IMR-90 (cell line): ENCODE measurements at places on chromosomes 5 and 9. TPM values are rescaled to one million over a fixed set of nuclear protein-coding genes. Genes with fewer than 3 reads are reported as not detected.

Gene OR1B1
- total RNA-seq = not detected in 2 replicates

Gene ZNF189
- total RNA-seq = 19.9 and 21.4 TPM in 2 replicates

DNA sequence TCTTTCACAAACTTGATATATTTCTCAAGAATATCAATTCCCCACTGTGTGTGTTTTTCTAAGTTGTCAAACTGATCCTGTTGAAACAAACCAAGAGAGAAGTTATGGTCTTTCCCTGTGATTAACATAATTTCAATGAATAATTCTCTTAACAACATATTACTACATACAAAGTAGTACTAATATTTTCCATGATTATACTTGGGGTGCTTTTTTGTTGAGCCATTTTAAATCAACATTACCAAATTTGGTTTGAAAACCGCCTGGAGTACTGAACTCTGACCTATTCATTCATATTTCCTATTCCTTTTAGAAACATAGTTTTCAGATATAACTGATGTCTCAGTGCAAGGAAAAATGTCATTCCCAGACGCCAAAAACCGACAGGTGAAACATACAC lies 48.1 kb downstream of the FNBP1 start:
- H3K36me3 ChIP-seq = peaks cover 2% of the 10 kb centered on the region; the same call in 1 of the 2 replicates
- no peak for DNase-seq
- H3K27ac ChIP-seq = no peak overlapping the region
- no peaks in the 10 kb centered on the region for H3K27me3 ChIP-seq
- H3K4me3 ChIP-seq = no peak overlapping the region

Gene SH3RF2
- total RNA-seq = 1.1 and 1.3 TPM in 2 replicates

Gene PFN3
- not detected in 2 replicates for total RNA-seq

DNA sequence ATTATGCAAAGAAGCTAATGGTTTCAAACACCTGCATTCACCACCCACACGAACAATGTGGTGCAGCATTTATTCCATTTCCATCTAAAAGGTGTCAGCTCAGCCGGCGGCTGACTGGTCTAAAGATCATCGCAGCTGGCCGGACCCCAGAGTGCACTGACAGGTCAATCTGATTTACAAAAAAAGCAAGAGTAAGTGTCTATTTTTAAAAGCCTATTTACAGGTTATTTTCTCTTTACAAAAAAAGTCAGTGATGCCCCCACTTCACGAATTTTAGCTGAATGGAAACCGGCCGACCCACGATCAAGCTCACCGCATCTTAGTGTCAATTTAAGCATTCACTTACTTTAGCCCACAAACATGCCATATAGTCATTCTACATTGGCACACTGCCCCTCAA lies 58.3 kb downstream of the SEMA4D start:
- H3K27ac ChIP-seq = no peak overlapping the region
- no peaks in the 10 kb centered on the region for H3K36me3 ChIP-seq
- DNase-seq = no peak
- no peak overlapping the region for H3K4me3 ChIP-seq

Gene EFNA5
- total RNA-seq = 1.6 and 2.2 TPM in 2 replicates

Gene C8G
- not detected in 2 replicates for total RNA-seq

Gene CARTPT
- total RNA-seq = not detected in 2 replicates

Gene PCDHGA4
- 5.0 and 5.4 TPM in 2 replicates for total RNA-seq

Gene MCCC2
- total RNA-seq = 14.2 and 22.0 TPM in 2 replicates

DNA sequence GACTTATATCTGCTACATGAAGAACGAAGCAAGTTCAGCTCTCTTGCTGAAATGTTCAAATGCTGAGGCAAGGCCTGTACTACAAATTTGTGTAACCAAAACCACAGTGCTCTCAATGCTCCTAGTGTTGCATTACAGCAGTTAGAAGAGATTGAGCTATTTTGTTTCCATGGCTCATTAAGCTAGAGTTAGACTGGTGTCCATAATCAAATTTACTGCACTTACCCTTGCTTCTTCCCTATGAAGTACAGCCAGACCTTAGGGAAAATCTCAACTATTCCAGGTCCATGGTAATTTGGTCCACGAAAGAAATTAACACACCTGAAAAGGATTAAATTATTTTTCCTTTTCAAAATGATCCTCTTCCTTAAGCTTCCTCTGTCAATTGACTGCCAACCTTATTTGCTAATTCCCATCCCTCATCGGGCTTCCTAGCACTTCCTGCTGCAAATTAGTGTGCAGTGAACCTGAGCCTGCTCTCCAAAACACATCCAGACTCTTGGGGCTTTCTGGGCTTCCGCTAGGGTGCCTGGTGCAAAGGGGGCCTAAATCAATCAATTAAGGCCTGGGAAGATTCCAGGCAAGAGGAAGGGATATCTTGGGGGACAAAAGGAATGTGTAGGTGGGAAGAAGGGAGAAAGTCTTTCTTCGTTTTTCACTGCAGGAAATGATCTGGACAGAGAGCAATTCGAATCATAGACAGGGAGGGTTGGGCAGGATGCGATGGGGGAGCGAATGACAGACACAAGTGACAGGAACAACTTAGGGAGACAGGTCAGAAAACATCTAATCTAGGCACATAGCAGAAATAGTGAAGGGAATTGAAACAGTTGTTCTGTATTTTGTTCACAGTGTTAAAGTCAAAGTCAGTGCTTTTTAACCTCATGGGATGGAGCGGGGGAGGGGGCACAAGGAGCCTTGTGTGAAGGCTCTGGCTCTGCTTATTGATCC lies 542.4 kb downstream of the RAB3C start:
- H3K36me3 ChIP-seq = no peaks in the 10 kb centered on the region
- H3K4me1 ChIP-seq = peaks cover 20% of the 10 kb centered on the region
- H3K4me3 ChIP-seq = no peak overlapping the region
- peak; percentile 37 for DNase-seq

Gene PCDHGA1
- total RNA-seq = 0.83 and 0.90 TPM in 2 replicates

- peaks cover 2% of the 10 kb centered on the region for H3K27me3 ChIP-seq
- no peak overlapping the region for H3K27ac ChIP-seq
- DNase-seq = no peak
- no peaks in the 10 kb centered on the region for H3K4me1 ChIP-seq
- no peaks in the 10 kb centered on the region for H3K36me3 ChIP-seq
- H3K4me3 ChIP-seq = no peak overlapping the region
Observed at GRCh38 chr9:109474170-109474569, 23.9 kb downstream of the PTPN3 start.

- peak; percentile 75 for DNase-seq
- no peaks in the 10 kb centered on the region; the same call in 1 of the 2 replicates for H3K4me1 ChIP-seq
- H3K4me3 ChIP-seq = peak overlapping the region; percentile 62
- H3K27me3 ChIP-seq = no peaks in the 10 kb centered on the region
- H3K36me3 ChIP-seq = peaks cover 12% of the 10 kb centered on the region
- H3K27ac ChIP-seq = peak overlapping the region; percentile 75
Observed at GRCh38 chr5:150001660-150002486, 1.3 kb downstream of the HMGXB3 start.

DNA sequence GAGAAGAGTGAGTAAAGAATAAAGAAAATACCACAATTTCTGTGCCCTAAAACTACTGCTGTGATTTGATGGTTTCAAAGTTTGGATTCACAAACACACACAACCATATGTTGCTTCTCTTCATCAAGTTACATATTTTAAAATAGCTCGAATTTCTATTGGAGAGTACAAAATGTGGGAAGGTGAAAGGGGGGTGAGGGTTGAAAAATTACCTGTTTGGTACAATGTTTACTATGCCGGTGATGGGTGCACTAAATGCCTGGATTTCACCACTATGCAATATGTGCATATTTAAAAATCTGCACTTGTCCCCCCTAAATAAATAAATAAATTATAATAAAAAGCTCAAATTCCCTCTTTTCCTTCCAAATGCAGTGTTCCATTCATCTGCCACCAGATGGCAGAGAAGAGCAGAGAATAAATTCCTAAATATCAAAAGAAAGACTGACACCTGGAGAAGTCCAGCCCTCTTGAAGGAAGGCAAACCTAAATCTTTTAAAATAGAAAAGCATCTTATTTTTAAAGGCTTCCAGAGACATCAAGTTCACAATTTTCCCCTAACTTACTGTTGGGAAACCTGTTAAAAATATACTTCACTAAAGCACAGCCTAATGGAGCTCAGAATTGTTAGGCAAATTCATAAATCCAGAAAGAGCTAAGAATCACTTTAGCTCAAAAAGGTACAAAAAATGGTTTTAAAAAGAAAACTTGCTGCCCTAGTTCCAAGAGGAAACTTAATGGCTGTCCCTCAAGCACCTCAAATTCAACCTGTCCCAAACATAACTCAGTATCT lies 24.8 kb upstream of the HNRNPA0 start:
- DNase-seq = peak; percentile 39
- no peak overlapping the region for H3K4me3 ChIP-seq
- H3K4me1 ChIP-seq = no peaks in the 10 kb centered on the region
- H3K27ac ChIP-seq = no peak overlapping the region

- no peak overlapping the region for H3K4me3 ChIP-seq
- peak; percentile 55 for DNase-seq
- no peak overlapping the region for H3K27ac ChIP-seq
- 0 out of 2 replicates have a peak, but pooled peaks cover 1% of the 10 kb centered on the region for H3K4me1 ChIP-seq
- peaks cover 2% of the 10 kb centered on the region for H3K36me3 ChIP-seq
Observed at GRCh38 chr9:34332076-34332964, 3.0 kb downstream of the NUDT2 start.

Gene SPACA9
- total RNA-seq = 0.90 and 1.1 TPM in 2 replicates

Gene TERT
- total RNA-seq = not detected in 2 replicates

Gene OR1J2
- not detected in 2 replicates for total RNA-seq

GRCh38 chr5:66779528-66779927 lies 183.3 kb downstream of the MAST4 start:
- no peak overlapping the region for H3K27ac ChIP-seq
- no peaks in the 10 kb centered on the region for H3K27me3 ChIP-seq
- H3K4me3 ChIP-seq = no peak overlapping the region
- DNase-seq = no peak
- H3K4me1 ChIP-seq = no peaks in the 10 kb centered on the region

DNA sequence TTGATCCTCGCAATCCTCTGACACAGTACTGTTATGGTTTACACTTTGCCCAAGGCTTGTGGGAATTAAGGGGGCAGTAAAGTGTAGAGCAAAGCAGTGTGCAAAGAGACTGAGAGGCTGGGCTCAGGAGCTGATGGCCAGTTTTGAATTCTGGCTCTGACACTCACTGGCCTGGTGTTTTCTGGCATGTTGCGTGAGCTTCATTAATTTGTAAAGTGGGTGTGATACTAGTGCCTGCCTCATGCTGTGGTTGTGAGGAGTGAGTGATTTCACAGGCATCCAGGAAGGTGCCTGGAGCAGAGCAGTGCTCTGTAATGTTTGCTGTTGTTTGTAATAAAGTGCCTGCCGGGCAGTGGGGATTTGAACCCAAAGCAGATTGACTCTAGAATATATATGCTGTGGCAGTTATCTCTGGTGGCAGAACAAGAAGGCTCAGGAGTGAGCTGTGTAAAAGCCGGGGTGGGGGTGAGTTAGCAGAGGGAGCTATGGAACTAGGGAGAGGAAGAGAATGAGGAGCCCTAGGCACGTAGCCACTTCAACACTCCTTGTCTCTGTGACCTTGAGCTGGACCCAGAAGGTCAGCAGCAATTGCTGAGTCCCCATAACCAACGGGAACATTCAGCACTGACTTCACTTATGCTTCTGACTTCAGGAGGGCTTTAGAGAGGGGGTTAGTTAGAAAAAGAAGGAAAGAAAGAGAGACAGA lies 108.5 kb downstream of the DOCK2 start:
- H3K4me1 ChIP-seq = peaks cover 8% of the 10 kb centered on the region
- no peak overlapping the region for H3K27ac ChIP-seq
- H3K27me3 ChIP-seq = no peaks in the 10 kb centered on the region
- H3K36me3 ChIP-seq = no peaks in the 10 kb centered on the region
- DNase-seq = peak; percentile 33
- no peak overlapping the region for H3K4me3 ChIP-seq

- DNase-seq = no peak
- no peak overlapping the region for H3K4me3 ChIP-seq
- H3K27me3 ChIP-seq = peaks cover 26% of the 10 kb centered on the region
- no peaks in the 10 kb centered on the region for H3K36me3 ChIP-seq
- 0 out of 2 replicates have a peak, but pooled peaks cover 2% of the 10 kb centered on the region for H3K4me1 ChIP-seq
- H3K27ac ChIP-seq = no peak overlapping the region
Observed at GRCh38 chr9:136697821-136698526, 10.7 kb upstream of the AGPAT2 start.

DNA sequence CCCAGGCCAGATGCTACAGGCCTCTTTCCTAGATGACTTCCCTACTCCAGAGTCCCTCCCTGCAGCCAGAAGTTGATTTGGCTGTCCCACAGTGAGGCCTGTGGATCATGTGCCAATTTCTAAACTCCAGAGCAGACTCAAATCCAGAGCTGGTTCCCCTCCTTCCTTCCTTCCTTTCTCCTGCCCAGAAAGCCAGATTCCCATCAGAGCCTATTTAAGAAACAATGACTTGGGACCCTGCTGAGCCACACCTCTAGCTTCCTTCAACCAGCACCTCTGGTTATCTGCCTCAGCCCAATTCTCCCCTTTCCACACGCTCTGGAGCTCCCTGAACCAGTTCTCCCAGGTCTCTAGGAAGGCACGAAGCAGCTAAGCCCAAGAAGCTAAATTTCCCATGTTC lies 7.2 kb downstream of the FAM219A start:
- H3K4me3 ChIP-seq = no peak overlapping the region
- H3K4me1 ChIP-seq = peaks cover 8% of the 10 kb centered on the region
- H3K36me3 ChIP-seq = no peaks in the 10 kb centered on the region
- H3K27ac ChIP-seq = no peak overlapping the region
- H3K27me3 ChIP-seq = no peaks in the 10 kb centered on the region

Gene WNK2
- not detected in 2 replicates for total RNA-seq

GRCh38 chr9:136202454-136203407 lies 2.2 kb downstream of the LHX3 start:
- no peak overlapping the region for H3K27ac ChIP-seq
- H3K36me3 ChIP-seq = no peaks in the 10 kb centered on the region
- H3K4me3 ChIP-seq = no peak overlapping the region
- no peaks in the 10 kb centered on the region for H3K4me1 ChIP-seq
- peaks cover 62% of the 10 kb centered on the region for H3K27me3 ChIP-seq

Gene PKD2L2
- total RNA-seq = not detected in 2 replicates

DNA sequence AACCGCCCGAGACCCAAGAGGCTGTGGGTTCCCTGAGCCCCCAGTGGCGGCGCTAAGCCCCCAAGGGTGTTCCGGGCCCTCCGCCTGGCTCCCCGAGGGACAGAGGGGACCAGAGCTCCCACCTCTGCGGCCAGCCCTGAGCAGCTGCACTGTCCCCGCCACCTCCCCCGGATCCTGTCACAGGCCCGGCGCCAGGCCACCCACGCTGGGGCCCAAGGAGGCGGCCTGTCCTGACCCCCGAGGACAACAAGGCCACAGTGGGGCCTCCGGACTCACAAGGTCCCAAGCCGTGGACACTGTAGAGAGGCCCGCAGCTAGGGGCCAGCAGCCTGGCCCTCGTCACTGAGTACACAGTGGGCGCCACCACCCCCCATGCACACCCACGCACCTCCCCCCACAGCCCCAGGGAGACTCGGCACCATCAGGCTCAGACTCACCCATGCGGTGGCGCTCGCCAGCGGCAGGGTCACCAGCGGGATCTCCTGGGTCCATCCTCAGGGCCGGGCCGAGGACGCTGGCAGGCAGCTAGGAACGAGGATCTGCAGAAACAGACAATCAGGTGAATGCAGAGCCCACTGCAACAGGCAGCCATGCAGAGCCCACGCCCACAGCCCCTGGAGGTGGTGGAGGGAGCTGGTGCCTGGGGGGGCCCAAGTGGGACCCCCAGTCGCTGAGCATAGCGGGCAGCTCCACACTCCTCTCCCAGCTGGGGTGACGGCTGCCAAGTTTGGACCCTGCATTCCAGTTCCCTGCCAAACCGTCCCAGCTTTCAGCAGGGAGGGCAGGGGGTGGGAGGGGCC lies 27.9 kb downstream of the EXD3 start:
- no peaks in the 10 kb centered on the region for H3K27me3 ChIP-seq
- DNase-seq = no peak
- H3K4me3 ChIP-seq = no peak overlapping the region
- peaks cover 4% of the 10 kb centered on the region; the same call in 1 of the 2 replicates for H3K36me3 ChIP-seq

- no peak overlapping the region for H3K4me3 ChIP-seq
- DNase-seq = no peak
- H3K36me3 ChIP-seq = no peaks in the 10 kb centered on the region
- no peaks in the 10 kb centered on the region for H3K27me3 ChIP-seq
- H3K4me1 ChIP-seq = no peaks in the 10 kb centered on the region
Observed at GRCh38 chr5:97847920-97848631, 665.0 kb upstream of the RIOK2 start.
